ENCODE measurements at places on chromosomes 2 and 18. TPM values are rescaled to one million over a fixed set of nuclear protein-coding genes. Genes with fewer than 3 reads are reported as not detected.

DNA sequence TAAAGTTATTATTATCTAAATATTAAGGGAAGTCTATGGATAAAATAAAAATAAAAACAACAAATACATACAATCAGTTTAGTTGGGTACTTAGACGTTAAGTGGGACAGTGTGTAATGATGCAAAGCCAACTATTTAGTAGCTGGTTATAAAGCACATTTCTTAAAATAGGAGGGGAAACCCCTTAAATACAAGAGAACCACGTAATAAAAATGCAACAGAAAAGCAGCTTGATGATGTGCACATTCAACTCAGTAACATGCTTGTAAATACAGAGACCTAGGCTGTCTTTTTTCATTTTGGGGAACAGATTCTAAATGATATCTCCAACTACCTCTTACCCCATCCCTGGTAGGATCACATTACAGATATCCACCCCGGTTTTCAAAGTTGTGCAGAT lies 134.3 kb upstream of the AQP4 start:
- no peak for DNase-seq

- DNase-seq: no peak
These were observed 230.3 kb upstream of the TRIB2 start for GRCh38 chr2:12486205-12487118.

CD302 gene
- 5.1 TPM for total RNA-seq

DNA sequence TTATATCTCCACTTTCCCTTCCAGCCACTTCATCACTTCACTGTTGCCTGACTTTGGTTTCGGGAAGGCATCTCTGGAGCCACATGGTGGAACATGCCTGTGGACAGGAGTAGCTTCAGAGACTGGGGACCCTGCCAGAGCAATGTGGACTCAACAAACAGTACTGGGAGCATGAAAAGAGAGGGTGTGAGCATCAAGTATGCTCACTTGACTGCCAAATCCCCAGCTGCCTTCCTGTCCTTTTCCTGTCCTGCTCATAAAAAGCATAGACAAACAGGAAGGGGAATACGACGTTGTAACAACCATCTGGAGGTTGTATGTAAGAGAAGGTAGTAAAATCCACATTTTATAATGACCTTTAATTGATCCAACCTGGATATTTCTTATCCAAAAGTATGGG lies 61.3 kb upstream of the CSRNP3 start:
- no peak for DNase-seq

ITGB6 gene
- not detected for total RNA-seq

DNA sequence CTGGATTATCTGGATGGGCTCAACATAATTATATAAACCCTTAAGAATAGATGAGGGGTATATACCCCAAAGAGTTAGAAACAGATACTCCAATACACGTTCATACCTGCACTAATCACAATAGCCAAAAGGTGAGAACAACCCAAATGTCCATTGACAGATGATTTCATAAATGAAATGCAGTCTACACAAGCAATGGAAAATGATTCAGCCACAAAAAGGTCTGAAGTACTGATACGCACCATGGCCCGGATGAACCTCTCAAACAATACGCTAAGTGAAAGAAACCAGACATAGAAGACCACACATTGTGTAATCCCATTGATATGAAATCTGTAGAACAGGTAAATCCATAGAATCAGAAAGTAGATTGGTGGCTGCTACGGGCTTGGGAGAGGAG lies 316.8 kb downstream of the LPIN1 start:
- no peak for DNase-seq

DNA sequence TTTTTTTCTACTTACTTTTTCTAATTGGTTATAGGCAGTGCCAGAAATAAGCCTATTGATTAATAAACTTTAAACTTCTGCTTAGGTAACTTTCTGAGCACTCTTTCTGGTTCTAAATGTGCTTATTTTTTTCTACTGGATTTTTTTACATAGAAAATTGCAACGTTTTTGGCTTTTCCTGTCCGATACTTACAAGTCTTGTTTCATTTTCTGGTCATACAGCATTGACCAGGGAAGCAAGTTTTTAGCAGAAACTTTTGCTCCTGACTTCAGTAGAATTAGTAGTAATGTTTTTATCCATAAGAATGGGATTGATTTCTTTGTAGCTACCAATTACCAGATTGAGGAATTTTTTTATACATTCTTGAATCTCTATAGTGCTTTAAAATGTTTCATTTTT lies 36.9 kb downstream of the NCKAP5 start:
- DNase-seq: no peak

DNA sequence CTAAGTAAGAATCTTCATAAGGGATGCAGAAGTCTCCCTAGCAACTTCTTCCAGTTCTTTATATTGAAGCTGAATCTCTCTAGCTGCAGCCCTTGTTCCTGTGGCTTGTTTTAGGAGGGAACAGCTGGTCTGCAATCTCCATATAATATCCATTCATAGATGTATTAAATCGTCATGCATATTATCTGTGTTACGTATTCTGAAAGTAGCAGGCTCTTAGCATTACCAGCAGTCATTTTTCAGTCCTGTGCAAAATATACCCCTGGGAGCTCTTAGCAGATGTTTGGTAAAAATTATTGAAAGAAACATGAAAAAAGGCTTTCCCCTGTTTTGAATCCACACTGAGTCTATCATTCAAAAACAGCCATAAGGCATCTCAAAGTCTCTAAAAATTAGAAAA lies 385.3 kb downstream of the IRS1 start:
- no peak for DNase-seq

DNA sequence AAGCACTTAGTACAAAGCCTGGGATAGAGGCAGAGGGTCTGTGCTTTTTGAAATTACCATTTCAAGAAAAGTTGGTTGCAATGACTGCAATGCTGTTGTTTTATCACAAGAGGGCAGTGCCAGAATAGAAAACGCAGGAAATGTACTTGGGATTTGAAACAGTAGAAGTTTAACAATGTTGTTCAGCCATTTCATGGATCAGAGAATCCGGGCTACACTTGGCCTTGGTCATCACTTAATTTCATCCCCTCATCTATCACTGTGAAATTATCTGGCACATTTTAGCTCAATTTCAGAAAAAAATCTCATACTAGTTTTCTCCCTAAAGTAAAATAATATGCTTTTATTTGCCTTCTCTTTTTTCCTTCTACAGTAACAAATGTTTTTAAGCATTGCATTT lies 70.8 kb downstream of the RAPGEF4 start:
- peak; percentile 46 for DNase-seq

UPP2 gene
- total RNA-seq: not detected

RPRM gene
- not detected for total RNA-seq

GRCh38 chr18:74501386-74501785 lies 5.2 kb downstream of the CNDP2 start:
- no peak for DNase-seq

DNA sequence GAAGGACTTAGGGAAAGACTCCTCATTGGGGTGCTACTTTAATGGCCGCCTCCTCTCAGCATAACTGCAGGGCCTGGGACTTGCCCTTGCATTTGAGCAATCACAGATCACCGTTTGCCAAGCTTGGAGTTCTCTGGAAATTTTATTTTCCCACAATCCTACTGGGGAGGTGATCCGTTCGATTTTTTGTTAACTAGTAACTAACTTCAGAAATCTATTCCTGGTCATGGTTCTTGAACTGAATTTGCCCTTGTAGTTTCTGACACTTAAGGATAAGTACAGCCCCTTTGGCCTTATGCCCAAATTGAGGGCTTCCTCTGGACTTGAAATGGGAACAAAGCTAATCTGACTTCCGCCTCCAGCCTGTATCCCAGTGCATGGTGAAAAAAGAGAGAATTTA lies 60.5 kb upstream of the ST3GAL5 start:
- no peak for DNase-seq

- DNase-seq: no peak
These were observed 78.7 kb upstream of the SLC1A4 start for GRCh38 chr2:64910523-64910922.

ANTXR1 gene
- not detected for total RNA-seq

GRCh38 chr2:226093364-226093763 lies 693.9 kb downstream of the NYAP2 start:
- no peak for DNase-seq
